ENCODE measurements at places on chromosomes 4 and X.

DNA sequence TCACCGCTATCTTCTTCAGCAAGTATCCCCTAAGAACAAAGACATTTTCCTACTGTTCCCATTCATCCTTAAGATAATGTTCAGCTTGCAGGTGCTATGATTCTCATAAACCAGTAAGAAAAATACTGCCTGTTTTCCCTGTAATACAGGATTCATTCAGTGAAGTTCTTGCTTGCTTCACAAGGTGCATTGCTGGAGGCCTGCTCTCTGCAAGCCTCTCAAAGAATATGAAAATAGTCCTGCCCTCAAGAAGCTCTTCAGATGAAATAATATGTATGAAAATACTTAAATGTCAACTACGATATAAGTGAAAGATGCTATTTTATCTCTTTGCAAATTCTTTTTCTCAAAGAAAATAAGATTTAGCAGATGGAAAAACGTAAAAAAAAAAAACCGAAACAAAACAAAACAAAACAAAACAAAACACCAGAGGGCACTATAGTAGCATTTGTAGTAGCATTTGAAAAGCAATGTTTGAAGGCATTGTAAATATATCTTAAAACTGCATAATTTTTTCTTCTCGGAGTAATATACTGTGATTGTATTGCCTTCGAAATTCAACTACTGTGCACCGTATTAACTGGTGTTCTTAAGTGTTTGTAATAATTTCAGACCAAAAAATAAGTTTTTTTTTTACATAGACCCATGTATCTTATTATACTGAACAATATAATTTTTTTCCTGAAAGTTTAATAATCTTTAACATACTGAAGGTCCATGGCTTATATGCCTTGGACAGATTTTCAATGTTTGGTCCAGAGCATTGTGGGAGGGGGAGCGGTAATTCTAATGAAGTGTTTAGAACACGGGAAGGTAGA, 26.0 kb downstream of the ADH4 start:
- no peak for DNase-seq

GRCh38 chr4:90419124-90419711, 292.0 kb downstream of the CCSER1 start:
- no peak for DNase-seq

GRCh38 chrX:136209016-136209738, 42.0 kb downstream of the MAP7D3 start:
- DNase-seq, result no peak

- DNase-seq, result peak; percentile 31
Measured at GRCh38 chr4:112916868-112917267, 132.6 kb upstream of the ANK2 start.

DNA sequence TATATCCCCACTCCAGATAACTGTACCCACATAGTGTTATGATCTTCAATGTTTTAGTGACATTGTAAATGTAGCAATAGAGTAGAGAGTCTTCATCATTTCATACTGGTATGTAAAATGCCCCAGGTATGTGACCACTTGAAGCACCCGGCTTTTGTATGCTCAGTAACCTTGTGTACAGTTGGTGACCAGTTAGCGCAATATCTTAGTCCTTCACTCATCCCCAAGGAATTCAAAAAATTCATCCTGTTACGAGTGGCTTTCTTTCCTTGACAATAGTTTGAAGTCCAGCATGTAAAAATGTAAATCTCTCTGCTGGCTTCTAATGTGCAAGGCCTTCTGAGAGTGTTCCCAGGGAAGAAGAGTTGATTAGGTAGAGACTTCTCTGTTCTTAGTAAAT, 145.6 kb downstream of the ARX start:
- no peak for DNase-seq

- DNase-seq, result no peak
Measured at GRCh38 chr4:125952631-125953030, 637.9 kb downstream of the FAT4 start.

DNA sequence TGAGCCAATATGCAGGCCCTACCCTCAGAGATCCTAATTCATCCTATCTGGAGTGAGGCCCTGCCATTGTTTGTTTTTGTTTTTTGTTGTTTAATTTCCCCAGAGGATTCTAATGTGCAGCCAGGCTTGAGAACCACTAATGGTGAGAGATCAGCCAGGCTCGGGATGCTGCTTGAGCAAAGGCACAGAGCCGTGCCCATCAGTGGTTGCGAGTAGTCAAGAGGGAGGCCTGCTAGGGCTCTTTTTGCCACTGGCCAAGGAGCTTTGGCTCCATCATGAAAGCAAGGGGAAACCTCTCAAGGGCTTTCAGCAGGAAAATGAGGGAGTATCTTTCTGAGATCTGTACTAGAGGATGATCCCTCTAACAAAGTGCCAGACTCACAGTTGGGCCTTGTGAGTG, 2.7 kb downstream of the TCEANC start:
- no peak for DNase-seq

- no peak for DNase-seq
Measured at GRCh38 chrX:110397339-110397738, 38.7 kb downstream of the RTL9 start.

- DNase-seq, result no peak
Measured at GRCh38 chr4:25377572-25378436, 741 bp downstream of the ANAPC4 start.

DNA sequence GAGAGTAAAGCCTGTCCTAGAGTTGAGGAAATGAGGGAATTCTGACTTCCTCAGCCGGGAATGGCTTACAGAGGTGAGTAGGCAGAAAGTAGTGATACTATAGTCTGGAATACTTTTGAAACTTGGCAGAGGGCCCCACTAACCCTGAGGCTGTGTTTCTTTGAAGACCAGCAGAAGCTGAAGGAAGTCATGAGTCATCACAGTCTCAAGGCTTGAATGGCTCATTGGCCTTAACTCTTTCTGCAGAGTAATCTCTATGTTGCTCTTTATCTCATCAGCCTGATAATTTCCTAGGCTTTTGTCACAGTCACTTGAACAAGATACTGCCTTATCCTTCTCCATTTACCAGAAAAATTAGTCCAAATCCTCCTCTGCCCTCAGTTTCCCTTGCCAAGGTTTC, 80.8 kb downstream of the ANKRD50 start:
- DNase-seq, result peak; percentile 84

- no peak for DNase-seq
Measured at GRCh38 chr4:132396636-132397035, 752.5 kb upstream of the PCDH10 start.

DNA sequence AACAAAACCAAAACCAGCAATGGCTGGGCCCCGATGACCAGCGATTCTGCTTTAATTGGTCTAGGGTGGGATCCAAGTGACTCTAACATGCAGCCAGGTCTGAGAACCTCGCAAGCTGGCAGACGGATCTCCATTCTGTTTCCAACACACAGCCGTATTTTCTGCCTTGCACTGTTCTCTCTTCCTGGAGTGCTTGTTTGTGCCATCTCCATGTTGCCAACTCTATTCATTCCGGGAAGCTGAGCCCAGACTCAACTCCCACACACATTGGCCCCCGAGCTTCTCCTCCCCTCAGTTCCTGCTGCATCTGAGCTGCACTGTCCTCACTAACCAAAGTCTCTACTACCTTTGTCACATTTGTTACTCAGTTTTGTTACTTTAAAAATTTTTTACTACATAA, 35.6 kb downstream of the GEMIN8 start:
- no peak for DNase-seq

GRCh38 chrX:7330971-7331746, 183.2 kb upstream of the PUDP start:
- peak; percentile 89 for DNase-seq

- no peak for DNase-seq
Measured at GRCh38 chr4:80420638-80421037, 85.1 kb downstream of the CFAP299 start.

DNA sequence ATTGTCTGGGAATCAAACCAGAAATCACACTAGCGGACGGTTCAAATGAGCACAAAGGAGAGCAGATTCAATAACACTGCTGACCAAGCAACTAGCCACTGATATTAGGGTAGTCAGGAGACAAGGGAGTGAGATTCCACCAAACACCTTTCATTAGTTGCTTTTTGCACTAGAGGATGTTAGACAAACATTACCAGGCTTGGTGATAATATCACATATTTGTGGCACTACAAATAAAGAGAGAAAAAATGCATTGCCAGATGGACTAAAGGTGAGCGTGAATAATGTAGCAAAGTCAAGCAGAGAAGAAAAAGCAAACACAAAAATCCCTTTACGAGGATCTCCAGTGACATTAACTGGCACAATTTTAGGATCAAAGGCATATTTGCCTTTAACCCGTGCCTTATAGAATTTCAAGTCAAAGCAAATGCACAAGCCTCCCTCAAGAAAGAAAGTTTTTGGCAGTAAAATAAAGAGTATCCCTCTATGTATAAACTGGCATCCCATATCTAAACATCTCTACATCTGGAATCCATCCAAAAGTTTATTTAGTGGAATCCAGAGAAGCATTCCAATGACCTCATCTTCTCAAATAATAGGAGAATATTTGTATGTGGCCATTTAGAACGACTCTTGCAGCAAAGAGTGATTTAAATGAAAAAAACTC, 290.9 kb downstream of the KCTD8 start:
- no peak for DNase-seq

GRCh38 chrX:53071604-53072417, 10.4 kb upstream of the TSPYL2 start:
- no peak for DNase-seq

- DNase-seq, result no peak
Measured at GRCh38 chr4:25792876-25793275, 69.9 kb downstream of the SEL1L3 start.

- DNase-seq, result no peak
Measured at GRCh38 chr4:159500861-159501260, 398.0 kb downstream of the RAPGEF2 start.

DNA sequence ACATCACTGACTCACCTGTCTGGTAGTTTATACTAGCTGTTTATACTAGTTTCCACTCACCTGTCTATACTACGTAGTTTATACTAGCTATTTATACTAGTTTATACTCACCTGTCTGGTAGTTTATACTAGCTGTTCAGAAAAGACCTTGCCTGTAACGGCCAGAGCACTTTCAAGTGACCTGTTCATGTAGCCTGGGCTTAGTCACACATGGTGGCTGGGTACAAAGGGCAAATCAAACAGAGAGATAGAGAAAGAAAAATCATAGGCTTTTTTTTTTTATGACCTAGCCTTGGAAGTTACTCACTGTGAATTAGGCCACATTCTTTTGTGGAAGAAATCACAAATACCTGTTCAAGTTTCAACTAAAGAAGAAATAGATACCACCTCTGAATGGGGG, 30.7 kb upstream of the SPANXN4 start:
- DNase-seq, result no peak

DNA sequence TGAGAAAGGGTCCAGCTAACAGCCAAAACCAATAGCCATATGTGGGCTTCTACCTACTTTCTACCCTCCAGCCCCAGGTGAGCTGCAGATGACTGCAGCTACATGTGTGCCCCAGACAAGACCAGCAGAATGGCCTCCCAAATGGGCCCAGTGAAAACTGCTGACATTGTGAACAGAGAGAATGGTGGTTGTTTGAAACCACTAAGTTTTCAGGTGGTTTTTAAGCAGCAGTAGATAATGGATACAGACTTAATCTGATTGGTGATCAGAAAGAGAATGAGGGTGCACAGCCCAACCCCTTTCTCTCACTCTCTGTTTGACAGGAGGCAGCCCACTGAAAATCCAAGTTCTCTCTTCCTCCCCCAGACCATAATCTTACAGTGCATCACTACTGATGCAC, 42.5 kb upstream of the BBS12 start:
- DNase-seq, result no peak

GRCh38 chrX:323721-324628, 5.4 kb upstream of the GTPBP6 start:
- peak; percentile 17 for DNase-seq

GRCh38 chrX:18971506-18971905, 12.4 kb downstream of the PHKA2 start:
- DNase-seq, result no peak

DNA sequence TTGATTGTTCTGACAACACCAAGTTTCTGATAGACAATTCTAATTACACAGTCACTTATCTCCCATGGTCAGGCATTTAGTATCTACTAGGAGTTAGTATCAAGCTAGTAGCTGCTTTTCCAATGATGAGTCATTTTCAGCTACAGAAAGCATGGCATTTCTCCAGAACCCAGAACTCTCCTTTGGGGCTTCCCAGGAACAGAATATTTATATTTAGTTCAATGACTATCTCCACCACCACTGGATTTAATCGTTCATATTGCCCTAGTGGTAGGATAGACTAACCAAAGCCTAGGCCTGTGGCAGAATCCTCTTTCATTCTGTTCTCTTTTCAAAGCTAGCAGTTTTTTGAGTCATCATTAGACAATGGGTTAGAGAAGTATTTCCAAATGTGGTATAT, 569.4 kb downstream of the GABRG1 start:
- no peak for DNase-seq

DNA sequence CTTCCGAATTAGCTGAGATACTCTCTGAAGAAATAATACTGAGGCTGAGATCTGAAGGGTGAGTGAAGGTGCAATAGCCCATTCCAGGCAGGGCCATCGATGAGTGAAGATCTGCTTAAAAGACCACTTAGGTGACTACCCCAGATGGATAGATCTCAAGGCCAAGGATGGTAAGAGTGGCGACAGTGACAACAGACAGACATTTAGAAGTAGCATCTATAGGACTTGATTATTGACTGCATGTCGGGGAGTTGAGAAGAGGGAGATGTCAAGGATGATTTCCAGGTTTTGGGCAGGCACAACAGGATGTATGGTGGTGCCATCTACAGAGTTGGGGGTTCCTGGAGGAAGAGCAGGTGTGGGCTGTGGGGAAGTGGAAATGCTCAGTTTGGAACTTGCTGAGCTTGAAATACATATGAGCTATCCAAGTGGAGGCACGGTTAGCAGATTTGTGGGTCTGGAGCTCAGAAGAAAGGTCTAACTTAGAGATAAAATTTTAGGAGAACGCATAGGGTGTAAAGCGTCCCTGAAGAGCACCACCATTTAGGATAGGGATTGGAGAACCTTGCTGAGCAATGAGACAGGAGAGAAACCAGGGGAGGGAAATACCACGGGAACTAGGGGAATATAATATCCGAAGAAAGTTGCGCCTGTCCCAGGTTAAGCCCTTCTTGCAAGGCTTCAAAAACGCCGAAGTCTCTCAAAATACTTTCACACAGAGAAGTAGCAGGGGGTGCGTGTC, 688 bp downstream of the UFSP2 start:
- DNase-seq, result no peak

DNA sequence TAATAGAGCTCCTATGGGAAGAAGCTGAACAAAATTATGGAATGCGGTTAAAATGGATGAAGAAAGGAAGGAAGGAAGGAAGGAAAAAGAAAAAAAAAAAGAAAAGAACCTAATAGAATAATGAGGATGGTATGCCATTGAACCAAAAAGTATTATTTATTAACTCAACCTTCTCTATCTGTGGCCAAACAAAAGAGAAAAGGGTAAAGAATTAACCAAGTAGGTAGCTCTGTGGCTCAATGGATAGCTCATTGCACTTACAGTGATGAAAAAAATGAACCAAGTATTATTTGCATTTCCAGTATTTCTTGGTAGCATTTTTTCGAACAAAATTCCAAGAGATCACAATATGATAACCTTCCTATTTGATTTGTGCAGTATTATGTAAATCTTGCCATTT, 56.9 kb upstream of the SLC39A8 start:
- DNase-seq, result no peak
